T-helper 9 cell (primary cell): ENCODE measurements at places on chromosomes 4 and X.

DNA sequence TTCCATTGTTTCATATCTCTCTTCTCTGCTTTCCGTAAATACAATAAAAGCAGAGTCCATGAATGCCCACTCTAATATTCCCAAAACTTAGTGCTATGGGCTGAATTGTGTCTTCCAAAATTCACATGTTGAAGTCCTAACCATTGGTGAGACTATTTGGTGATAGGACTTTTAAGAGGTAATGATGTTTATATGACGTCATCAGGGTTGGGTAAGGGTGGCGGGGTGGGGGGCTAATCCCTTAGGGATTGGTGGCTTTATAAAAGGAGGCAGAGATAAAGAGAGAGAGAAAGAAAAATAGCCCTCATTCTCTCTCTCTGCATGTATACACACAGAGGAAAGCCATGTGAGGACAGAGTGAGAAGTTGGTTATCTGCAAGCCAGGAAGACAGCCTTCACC lies 722.2 kb downstream of the DMD start:
- DNase-seq = no peak

GRCh38 chr4:175447016-175447415 lies 365.0 kb downstream of the GPM6A start:
- no peak for DNase-seq

DNA sequence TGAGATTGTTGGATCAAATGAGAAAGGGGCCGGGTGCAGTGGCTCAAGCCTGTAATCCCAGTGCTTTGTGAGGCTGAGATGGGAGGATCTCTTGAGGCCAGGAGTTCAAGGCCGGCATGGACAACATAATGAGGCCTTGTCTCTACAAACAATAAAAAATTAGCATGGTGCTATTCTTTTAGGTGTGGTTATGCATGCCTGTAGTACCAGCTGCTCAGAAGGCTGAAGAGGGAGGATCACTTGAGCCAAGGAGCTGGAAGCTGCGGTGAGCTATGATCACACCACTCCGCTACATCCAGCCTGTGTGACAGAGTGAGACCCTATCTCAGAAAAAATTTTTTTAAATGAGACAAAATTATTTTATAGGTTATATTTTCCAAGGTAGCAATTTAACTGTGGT lies 49.7 kb upstream of the TMEM150C start:
- DNase-seq = no peak

DNA sequence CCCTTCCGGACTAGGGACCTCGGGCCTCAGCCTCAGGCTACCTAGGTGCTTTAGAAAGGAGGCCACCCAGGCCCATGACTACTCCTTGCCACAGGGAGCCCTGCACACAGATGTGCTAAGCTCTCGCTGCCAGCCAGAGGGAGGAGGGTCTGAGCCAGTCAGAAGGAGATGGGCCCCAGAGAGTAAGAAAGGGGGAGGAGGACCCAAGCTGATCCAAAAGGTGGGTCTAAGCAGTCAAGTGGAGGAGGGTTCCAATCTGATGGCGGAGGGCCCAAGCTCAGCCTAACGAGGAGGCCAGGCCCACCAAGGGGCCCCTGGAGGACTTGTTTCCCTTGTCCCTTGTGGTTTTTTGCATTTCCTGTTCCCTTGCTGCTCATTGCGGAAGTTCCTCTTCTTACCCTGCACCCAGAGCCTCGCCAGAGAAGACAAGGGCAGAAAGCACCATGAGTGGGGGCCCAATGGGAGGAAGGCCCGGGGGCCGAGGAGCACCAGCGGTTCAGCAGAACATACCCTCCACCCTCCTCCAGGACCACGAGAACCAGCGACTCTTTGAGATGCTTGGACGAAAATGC lies at the start of gene WAS:
TSS of gene WAS (plus strand) at position 389 of the 572 bp plus-strand sequence. CDS start at position 444, 55 bp downstream.
- DNase-seq = peak; percentile 7

- DNase-seq = no peak
Observed at GRCh38 chr4:53800741-53801140, 209.5 kb upstream of the LNX1 start.

- DNase-seq = no peak
Observed at GRCh38 chr4:94453391-94453963, 1.7 kb downstream of the PDLIM5 start.

DNA sequence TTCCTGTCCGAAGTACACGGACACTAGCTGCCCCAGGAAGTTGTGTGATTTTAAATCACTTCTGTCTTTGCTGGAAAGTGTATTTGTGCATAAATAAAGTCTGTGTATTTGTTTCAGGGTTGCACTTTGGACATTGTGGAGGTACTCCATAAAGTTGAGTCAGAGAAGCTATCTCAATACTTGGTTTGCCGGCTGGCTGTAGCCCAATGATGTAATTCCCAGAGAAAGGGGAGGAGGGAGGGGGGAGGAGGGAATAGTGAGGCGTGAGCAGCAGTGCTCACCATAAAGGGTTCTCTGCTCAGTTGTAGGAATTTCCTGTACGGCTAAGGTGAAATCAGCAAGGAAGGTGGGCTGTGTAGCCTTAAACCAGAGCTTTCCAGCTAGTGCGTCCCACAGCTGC lies 7.5 kb downstream of the APEX2 start:
- no peak for DNase-seq

- DNase-seq = no peak
Observed at GRCh38 chrX:47992669-47993068, 11.1 kb downstream of the ZNF182 start.

- no peak for DNase-seq
Observed at GRCh38 chr4:87469390-87469789, 47.0 kb downstream of the NUDT9 start.

DNA sequence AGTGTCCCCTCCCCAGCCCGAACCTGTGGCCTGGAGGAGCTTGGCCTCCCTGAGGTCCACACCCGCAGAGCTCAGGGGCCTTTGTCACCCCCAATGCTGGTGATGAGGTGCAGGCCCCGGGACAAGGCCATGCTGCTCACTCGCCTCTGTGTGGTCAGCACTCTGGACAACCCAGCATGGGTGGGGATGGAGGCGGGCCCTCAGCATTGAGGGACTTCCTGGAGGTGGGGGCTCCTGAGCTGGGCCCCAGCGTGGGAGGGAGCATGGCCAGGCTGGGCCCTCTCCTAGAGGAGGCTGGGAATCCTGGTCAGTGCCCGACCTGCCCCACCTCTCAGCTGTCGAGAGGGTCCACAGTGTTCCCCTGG lies 30.6 kb downstream of the TACC3 start:
- DNase-seq = no peak

- no peak for DNase-seq
Observed at GRCh38 chr4:22688236-22688635, 4.5 kb upstream of the GBA3 start.

DNA sequence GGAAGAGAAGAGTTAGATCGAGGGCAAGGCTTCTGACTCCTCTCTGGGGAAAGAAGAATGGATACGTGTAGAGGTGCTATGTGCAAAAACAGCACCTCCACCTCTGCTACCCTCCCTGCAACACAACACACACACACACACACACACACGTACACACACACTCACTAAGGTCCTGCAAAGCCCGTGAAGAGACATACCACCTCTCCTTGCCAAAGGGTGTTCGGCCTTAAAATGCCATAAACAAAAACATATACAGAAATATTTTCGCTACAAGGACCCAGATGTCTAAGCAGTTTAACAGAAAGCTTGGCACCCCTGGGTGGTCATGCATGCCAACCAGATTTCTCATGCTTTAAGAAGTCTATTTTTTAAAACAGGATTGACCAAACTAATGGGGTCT lies 1.5 kb downstream of the TIFA start:
- DNase-seq = no peak

- no peak for DNase-seq
Observed at GRCh38 chrX:68659385-68659784, 11.9 kb downstream of the STARD8 start.

DNA sequence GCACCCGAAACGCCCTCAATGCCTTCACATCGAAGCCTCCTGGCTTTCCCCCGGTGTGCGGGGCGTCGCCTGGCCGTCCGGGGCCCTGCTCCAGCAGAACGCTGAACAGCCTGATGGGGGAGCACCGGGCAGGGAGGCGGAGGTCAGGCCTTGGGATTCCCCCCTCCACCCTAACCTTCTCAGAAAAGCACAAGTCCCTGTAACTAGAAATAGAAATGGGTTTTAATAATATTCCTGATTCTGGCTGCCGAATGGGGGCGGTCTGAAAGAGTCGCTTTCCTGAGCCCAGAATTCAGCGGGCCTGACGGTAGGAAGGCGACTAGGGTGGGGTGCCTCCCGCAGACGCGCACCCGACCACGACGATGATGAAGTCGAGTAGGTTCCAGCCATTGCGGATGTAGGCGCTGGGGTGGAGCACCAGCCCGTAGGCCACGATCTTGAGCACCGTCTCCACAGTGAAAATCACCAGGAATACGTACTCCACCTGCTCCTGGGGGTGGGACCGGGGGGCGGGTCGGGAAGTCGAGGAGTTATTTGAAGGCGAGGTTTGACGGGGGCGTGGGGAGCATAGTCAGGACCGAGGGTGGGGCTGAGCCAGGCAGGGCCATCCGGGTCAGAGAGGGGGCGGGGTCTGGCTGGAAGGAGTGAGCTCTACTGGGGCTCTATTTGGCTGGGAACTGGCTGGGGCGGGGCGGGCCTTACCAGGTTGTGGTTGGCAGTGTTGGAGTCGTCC lies 2.5 kb downstream of the CACNA1F start:
- DNase-seq = peak; percentile 31

GRCh38 chr4:6032249-6033244 lies 14.3 kb upstream of the C4orf50 start:
- DNase-seq = no peak

- DNase-seq = no peak
Observed at GRCh38 chr4:139802931-139803330, 137.3 kb downstream of the MGST2 start.

GRCh38 chr4:140681201-140681600 lies 75.0 kb downstream of the TBC1D9 start:
- no peak for DNase-seq

GRCh38 chr4:107837776-107838618 lies 13.3 kb downstream of the SGMS2 start:
- no peak for DNase-seq

DNA sequence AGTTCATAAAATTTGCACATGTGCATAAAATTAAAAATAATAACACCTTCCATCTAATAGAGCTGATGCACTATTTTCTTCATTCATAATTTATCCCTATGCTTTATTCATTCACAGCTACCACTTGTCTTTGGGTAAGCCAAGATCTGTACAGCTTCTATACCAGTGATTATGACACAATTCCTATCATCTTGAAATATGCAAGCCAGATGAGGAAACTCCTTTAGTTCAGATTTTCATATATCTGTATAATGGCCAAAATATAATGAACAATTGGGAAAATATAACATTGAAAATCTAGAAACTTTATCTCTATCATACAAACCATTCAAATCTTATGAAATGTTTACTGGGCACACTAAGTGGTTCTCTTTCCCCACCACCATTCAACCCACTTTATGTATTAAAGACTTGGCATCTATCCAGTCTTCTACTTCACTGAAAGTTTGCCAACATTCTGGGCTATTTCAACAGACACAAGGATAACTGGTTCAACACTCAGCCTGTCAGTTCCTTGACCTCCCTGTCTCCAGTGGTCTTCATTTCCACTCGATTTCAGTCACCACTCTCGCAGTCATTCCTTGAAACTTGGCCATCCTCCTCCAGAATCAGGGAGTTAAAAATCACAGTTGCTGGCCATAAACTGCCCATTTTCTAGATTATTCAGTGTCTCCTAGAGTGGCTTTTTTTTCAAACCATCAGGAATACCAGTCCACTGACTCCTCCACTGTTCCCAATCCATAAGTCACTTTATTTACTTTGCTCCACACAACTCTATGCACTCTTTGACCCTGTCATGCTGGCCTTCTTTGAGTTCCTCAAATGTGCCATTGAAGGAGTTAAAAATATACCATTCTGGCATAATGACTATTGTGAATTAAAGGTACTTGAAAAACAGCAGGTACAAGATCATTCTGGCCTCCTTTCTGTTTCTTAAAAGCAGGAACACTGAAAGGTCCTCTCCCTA lies 85.5 kb downstream of the CAMK2D start:
- no peak for DNase-seq

DNA sequence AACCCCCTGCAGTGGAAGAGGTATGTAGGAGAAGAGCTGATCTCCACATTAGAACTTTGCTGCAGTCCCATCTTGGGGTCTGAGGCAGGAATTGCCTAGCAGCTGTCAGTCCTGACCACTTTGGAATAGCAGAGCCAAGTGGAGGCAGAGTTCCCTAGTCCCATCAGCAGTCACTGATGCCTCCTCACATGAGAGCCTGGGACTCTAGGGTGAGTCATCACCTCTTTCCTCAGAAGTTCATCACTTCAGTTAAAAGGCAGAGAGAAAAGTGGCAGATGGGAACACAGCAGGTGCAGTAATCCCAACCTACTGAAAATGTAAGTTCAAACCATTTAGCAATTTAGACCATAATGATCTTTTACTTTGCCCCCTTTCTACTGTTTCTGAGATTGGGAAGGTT lies 73.9 kb upstream of the MED14 start:
- no peak for DNase-seq

DNA sequence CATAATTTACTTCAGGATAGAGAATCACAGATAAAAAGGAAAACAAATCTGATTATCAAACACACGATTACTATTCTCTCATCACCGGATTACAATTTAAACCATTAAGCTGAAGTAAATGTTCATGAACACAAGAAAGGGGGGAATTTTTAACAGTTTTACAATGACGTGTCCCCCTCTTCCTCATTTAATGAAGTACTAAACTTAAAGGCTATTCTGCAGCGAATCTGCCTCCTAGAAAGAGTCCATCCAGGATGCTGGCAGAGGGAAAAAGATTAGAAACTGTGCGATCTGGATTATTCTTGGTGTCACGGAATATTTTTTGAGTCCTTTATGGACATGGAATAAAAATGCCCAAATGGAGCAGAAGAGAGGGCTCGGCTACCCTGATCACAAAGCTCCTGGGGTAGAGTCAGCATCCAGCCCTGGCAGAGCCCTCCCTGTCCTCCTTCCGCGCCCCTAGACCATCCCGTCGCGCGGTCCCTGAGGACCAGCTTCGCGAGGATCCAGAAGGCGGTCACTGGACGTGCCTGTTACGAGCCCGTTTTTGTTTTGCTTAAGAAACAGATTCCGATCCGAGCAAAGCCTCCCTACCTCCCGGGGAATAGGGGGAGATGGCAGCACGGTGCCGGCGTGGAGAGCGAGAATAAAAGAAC lies 1.2 kb downstream of the ELF2 start:
- no peak for DNase-seq

DNA sequence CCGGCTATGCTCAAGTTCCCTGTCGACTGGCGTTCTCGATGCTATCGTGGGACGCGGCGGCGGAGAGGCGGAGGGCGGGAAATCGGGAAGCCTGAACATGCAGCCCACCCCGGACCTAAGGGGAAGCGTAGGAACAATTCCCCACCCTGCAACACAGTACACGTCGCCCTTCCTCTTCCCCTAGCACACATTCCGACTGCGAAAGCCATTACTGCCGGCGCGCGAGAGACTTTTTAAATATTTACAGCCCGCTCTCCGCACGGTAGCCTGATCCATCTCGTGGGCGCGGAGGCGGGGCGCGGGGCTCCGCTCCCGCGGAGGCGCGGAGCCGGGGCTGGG lies 48.1 kb upstream of the BCOR start:
- DNase-seq = no peak

- no peak for DNase-seq
Observed at GRCh38 chr4:189355590-189355989, 585.1 kb upstream of the FRG1 start.

DNA sequence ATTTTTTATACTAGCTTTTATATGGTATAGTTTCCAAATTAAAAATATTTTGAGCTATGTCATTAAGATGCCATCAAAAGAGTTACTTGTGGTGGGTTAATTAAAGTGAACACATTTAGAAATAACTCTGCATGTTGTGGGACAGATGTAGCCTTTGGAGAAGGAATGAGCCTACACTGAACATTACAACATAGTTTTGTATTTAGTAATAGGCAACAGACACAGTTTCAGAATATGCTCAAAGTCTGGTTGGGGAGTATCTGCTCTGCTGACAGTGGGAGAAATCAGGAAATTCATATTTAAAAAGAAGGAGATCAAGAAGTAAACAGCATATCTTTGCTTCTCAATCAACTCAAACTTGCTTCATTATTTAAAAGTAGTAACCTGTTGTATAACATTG lies 23.7 kb downstream of the EMCN start:
- DNase-seq = no peak
